ENCODE measurements at places on chromosomes 13 and 19.

DNA sequence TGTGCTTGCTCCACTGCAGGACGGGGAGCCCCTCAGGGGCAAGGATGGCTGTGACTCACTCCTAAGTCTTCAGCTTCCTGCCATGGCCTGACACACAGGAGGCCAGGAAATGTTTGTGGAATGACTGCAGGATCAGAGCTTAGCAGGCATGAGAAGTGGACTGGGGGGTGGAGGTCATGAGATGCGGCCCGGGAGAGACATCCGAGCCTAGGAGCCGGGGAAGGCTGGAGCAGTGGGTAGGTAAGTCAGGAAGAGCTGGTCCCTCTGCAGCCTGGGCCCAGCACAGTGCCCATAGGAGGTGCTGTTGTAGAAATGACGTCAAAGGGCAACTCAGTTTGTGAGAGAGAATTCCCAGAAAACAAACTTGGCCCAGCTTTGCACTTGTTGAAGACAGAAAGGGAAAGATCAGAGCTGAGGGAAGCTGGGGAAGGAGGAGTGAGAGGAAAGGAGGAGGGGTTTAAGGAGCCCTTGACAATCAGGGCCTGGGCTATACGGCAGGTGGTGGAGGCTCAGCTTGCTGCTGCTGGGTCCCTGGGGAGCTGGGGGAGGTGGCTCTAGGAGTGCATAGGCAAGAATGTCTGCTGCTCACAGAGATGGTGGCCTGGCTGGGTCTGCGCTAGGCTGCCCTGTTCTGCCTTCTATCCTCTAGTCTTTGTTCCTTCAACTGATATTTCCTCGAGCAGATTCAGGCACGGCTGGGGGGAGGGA lies 18.5 kb downstream of the POU2F2 start:
- DNase-seq, result no peak

DNA sequence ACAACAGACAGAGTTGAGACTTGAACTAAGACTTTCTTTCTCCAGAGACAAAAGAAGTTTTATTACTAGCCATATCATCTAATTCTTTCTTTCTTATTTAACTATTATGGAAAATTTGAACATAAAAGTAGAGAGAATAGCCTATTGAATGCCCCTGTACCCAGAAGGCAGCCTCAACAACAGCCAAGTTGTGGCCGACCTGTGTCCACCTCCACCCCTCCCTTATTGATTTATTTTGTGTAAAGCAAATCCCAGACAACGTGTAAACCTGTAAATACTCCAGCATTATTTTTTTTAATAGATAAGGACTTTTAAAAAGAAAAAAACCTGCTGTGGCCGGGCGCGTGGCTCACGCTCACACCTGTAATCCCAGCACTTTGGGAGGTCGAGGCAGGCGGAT lies 26.1 kb upstream of the FXYD3 start:
- no peak for DNase-seq

- no peak for DNase-seq
Measured at GRCh38 chr13:32838945-32839344, 177.3 kb upstream of the KL start.

- no peak for DNase-seq
Measured at GRCh38 chr13:79837741-79838450, 356.9 kb downstream of the NDFIP2 start.

GRCh38 chr19:8391198-8392016 lies 1.2 kb downstream of the RAB11B start:
- DNase-seq, result no peak
